ENCODE measurements at places on chromosomes 2 and 18.

DNA sequence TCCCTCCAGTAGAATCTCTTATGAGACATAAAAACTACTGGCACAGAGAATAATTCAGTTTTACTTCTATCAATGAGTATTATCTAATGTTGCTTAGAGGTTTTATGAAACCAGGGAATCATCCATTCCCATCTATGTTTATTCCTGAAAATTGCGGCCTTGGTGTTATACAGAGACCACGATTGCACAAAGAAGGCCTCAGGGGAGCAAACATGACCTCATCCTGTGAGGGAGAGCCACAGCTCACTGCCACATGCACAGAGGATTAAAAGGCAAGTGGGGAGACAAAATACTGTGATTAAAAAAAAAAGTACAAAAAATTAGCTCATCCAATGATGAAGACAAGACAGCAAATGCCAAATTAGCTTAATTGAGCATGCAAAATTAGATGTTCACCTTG, 111.8 kb upstream of the SLC35G4 start:
- no peak for DNase-seq

- no peak for DNase-seq
Measured at GRCh38 chr2:85184231-85184630, 51.0 kb downstream of the TCF7L1 start.

- no peak for DNase-seq
Measured at GRCh38 chr2:134771313-134771801, 52.6 kb upstream of the TMEM163 start.

DNA sequence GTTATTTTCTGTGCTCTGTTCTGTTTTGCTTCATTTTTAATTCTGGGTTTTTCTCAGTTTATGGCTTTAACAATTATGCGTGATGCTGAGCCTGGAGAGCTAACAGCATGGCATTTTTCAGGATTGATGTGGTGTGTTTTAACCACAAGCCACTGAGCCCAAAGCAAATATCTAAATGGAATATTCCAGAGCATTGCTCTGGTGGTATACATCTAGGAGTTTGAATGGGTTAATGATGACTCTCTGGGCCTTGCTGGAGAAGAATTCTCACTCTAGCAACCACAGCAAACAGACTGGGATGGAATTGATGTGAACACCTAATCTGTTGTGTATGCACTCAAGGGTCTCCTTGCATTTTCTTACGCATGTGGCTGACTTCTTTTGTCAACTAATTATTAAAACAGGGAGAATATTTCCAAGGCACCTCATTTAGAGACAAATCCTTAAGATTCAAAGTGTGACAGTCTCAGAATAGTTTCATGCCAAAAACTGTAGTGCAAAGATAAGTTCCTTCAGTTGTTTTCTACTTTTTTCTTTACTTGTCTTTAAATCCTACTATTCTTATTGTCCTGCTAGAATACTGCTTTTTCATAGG, 164.0 kb downstream of the DTNA start:
- DNase-seq, result no peak

DNA sequence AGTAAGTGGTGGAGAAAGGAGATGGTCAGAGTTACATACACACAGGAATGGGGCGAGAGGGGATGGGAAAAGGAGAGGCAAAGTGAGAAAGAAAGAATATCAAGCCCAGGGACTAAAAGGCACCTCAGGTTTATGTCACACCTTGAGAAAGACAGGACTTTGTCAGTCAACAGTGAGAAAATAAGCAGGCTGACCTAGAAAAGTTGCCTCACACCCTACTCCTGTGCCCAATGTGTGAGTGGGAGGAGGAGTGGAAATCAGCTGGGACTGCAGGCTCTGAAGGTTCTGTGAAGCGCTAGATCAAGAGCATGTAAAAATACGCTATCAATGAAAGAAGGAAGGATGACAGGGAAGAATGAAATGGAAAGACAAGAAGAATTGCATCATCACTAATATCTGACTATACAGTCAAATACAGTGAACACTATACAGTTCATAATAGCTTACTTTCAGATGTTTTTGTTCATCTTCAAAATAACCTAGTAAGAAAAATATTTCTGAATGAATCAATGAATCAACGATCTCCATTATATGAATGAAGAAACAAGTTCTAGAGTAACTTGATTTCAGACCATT, 10.7 kb downstream of the VPS54 start:
- DNase-seq, result no peak

All from T-helper 1 cell (primary cell).